T-helper 2 cell (primary cell): ENCODE measurements at places on chromosomes 16 and 17.

GRCh38 chr16:67926181-67926750, 5.4 kb downstream of the CTRL start:
- no peak for DNase-seq

GRCh38 chr17:1493291-1493980, 950 bp upstream of the MYO1C start:
- DNase-seq: no peak

- DNase-seq: no peak
These were observed 1.3 kb upstream of the CD300C start for GRCh38 chr17:74547264-74547663.

GRCh38 chr17:79010304-79010646, 711 bp upstream of the CANT1 start:
- DNase-seq: no peak

GRCh38 chr16:17359788-17360390, 110.9 kb downstream of the XYLT1 start:
- peak; percentile 84 for DNase-seq

DNA sequence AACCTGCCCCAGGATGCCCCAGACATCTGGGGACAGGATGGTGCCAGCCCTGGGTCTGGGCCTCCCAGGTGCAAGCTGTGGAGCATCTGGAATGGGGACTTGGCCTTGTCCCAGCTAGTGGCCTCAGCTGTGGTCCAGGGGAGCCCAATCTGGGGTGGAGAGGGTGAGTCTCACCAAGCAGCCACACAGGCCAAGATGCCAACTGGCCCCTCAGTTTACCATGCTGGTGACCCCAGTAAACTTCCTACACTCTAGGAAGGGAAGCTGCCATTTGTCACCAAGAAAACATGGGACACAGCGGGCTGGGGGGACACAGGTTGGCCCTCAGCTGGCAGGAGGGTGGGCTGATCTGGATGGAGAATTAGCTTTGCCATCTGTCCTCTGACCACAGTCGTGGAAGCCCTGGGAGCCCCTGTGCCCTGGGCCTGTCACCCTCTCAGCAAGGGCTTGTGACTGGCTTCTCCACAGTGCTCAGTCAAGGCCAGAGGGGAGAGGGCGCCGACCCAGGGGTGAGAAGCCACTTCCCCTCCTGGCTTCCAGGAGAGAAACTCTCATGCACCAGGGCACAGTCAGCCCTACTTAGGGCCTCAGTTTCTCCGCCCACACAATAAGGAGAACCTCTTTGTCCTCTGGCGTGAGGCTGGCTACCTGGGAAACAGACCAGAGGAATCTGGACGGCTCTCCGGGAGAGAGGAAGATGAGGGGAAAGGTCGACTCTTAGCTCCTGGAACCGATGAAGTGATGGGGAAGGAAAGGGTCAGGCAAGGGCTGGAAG, 126.4 kb upstream of the SMURF2 start:
- no peak for DNase-seq

GRCh38 chr17:34319039-34319483, at the start of gene CCL8:
Gene CCL8, plus strand, starts transcription at chr17:34319435. Its CDS starts 67 bp downstream, at chr17:34319502.
- no peak for DNase-seq

- DNase-seq: no peak
These were observed 551.8 kb upstream of the KIF2B start for GRCh38 chr17:53270936-53271335.

GRCh38 chr16:67530013-67530939, 1.6 kb downstream of the RIPOR1 start:
- DNase-seq: no peak

- DNase-seq: no peak
These were observed 79.0 kb downstream of the XYLT1 start for GRCh38 chr16:17391715-17392114.

DNA sequence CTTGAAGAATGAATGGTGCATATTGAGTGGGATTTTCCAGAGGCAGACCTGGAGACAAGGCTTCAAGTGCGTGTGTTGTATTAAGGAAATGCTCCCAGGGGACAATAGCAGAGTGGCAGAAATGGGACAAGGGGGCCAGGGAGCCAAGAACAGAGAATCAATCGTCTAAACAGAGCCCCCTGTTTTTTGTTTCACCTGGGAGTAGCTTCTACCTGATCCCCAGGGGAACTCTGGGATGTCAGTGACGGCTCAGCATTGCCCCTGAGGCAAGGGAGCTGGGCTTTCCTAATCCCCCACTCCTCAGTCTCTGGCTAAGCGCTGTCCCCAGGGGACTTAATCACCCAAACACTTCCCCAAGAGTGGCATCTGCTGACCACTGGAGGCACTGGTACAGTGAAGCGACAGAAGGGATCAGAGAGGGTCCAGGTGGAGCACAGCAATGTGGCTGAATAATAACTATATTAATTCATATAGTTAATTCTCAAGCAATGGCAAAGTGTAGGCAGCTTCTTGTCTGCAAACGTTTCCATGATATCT, 35.7 kb upstream of the C16orf78 start:
- no peak for DNase-seq

DNA sequence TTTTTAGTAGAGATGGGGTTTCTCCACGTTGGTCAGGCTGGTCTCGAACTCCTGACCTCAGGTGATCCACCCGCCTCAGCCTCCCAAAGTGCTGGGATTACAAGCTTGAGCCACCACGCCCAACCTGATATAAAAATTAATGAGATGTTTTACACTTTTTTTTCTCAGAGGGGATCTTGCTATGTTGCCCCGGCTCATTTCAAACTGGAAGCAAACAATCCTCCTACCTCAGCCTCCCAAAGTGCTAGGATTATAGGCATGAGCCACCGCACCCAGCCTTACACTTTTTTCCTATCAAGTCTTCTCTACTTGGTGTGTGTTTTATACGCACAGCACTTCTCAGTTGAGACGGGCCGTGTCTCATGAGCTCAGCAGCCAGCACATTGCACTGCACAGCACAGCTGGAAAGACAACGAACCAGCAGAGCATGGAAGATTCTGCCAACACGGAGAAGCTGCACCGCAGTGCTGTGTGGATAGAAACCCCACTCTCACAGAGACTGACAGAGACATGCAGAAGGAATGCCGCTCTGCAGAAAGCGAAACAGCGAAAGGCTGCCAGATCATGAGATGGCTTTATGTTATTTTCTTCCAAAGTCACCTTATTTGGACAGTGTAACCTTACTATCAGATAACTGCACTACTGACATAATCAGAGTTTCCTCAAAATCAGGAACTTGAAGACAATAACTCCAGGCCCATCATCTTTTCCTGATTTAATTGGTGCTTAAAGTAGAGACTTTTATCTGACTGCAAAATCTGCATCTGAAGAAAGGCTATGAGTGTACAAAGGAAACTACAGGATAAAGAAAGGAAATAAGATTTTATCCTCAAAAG, 6.5 kb upstream of the QRICH2 start:
- DNase-seq: no peak

GRCh38 chr16:51607201-51607651, 456.2 kb upstream of the SALL1 start:
- DNase-seq: no peak
